ENCODE measurements at places on chromosomes 5 and 9.

- no peak for DNase-seq
Observed at GRCh38 chr9:91917436-91917835, 32.6 kb downstream of the ROR2 start.

DNA sequence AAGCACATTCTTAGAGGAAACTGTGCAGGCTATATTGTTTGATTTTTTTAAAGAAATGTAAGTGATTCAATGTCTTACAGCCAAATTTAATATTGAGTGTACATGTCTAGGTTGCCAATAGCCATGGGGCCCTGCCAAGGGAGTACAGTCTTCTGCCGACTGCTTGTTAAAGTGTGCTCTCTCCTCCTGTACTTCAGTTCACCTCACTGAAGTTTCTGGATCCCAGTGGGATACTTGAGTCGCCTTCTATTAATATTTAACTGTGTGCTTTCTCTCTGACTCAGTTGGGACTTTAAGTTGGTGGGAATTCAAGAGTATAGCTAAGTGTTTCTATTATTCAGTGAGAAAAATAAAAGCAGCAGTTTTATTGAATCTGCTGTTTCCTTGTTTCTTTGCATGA, 44.5 kb upstream of the C5orf47 start:
- DNase-seq, result no peak

- no peak for DNase-seq
Observed at GRCh38 chr9:109479822-109480221, 18.3 kb downstream of the PTPN3 start.

DNA sequence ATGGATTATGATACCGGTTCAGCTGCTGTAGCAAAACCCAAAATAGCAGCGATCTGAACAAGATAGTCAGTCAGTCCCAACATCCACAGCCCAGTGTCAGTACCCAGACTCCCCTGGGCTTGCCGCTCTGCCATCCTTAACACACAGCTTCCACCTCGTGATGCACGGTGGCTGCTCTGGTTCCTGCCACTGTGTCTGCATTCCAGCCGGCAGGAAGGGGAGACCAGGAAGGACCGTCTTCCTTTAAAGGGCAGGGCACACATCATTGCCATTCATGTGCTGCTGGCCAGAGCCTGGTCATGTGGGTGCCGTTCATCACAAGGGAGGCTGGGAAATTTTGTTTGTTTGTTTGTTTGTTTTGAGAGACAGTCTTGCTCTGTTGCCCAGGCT, 131.0 kb upstream of the IER5L start:
- DNase-seq, result no peak

- DNase-seq, result no peak
Observed at GRCh38 chr5:9498541-9499497, 47.1 kb downstream of the SEMA5A start.

GRCh38 chr9:79868567-79869189, 296.9 kb downstream of the TLE4 start:
- DNase-seq, result no peak

GRCh38 chr5:149645725-149646124, 64.4 kb downstream of the ARHGEF37 start:
- no peak for DNase-seq

DNA sequence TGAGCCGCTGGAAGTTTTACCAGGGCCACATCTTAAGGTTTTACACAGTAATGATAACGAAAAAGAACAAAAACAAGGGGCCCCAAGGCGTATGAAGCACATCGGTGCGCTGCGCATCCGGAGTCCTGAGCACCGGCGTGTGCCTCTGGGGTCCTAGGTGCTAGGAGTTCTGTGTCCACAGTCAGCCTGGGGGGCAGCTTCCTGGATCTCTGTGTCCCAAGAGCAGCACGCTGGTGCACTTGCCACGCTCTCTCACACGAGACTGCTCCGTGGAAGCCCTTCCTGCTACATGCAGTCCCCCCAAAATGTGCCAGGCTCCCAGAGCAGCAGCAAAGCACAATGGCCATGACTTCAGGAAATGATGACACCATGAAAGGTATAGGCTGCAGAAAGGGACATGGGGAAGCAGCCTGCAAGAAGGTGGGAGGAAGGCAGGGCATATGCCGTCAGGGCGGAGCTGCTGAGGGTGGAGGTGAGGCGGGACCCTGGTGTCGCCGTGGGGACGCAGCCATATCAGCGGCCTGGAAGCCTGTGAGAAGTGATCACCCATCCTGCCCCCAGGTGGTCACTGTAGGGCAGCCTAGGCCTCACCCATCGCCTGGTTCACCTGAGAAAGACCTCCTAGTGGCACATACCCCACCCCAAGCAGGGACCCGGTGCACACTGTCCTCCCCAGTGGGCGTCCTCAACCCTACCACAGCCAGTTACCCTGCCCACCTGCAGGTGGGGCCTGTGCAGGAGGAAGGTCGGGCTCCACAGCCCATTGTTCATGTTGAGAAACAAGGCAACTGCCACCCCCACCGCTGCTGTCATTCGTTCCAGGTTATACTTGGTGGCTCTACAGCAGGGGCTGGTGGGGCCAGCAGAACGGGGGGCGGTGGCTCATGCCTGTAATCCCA, 23.6 kb upstream of the SLC6A3 start:
- DNase-seq, result no peak

- no peak for DNase-seq
Observed at GRCh38 chr5:123450640-123451039, 27.4 kb upstream of the CEP120 start.

DNA sequence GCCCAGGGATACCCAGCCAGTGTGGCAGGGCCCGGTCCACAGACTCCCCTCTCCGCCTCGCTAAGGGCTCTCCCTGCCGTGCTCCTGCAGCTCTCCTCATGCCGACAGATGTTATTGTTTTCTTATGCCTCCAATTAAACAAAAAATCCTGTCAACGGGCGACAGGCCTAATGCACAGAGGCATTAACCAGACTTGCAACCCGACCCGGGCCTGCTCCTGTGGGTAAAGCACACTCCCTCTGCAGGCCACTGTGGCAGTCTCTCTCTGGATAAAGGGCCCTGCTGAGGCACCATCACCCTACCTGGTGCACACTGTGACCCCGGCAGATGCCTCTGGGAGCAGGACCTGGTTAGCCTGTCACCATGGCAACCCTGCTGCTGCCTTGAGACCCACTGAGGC, 27.5 kb upstream of the HAND1 start:
- no peak for DNase-seq

DNA sequence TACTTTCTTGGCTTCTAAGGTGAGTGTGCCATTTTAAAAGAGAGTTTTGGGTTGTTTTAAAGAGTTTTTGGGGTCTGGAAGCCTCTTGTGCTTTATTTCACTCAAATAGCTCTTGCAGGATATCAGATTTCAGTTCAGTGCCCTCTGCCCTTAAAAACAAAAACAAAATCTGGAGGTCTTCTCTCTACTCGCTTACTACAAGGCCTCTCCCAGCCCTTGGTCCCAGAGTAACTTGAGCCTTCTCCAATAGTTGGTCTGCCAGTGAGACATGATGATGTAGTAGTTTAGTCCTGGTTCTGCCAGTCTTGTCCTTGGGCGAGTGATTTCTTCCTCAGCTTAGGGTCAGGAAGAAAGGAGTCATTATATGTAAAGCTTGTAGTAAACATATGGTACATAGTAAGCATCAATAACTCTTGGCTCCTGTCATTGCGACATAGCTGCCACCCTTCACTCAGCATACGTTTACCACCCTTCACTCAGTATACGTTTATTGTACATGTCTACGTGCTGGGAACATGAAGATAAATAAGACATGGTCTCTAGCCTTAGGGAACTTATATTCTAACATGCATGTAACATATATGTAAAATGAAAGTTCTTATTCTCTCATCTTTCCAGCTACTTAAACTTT, 147.6 kb downstream of the MAN2A1 start:
- no peak for DNase-seq

GRCh38 chr9:134621558-134622110, 20.0 kb upstream of the COL5A1 start:
- DNase-seq, result no peak

- DNase-seq, result no peak
Observed at GRCh38 chr9:107942856-107943255, 453.3 kb upstream of the KLF4 start.

GRCh38 chr5:32802764-32803163, 91.6 kb downstream of the NPR3 start:
- no peak for DNase-seq

- no peak for DNase-seq
Observed at GRCh38 chr9:81395676-81396054, 293.7 kb downstream of the TLE1 start.

DNA sequence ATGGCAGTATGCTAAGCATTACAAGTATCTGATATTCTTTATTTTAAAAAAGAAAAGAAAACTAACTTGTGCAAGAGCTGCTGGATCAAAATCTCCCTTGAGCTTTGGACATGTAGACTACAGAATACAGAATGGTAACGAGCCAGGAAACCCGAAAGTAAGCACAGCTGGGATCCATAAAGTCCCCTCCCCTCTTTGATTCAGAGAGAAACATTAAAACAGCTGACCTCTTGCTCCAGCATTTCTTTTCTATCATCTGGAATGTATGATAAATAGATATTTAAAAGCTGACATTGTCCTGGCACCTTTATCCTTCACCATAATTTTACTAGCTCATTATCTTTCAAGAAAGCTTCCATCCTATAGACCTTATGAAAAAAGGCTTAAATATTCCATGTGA, 28.2 kb upstream of the LPAR1 start:
- peak; percentile 56 for DNase-seq

- DNase-seq, result no peak
Observed at GRCh38 chr5:141343242-141343952, at the start of gene PCDHGA3. Gene PCDHGA3 (plus strand): TSS chr5:141343829. CDS start chr5:141344034, 205 bp downstream.

DNA sequence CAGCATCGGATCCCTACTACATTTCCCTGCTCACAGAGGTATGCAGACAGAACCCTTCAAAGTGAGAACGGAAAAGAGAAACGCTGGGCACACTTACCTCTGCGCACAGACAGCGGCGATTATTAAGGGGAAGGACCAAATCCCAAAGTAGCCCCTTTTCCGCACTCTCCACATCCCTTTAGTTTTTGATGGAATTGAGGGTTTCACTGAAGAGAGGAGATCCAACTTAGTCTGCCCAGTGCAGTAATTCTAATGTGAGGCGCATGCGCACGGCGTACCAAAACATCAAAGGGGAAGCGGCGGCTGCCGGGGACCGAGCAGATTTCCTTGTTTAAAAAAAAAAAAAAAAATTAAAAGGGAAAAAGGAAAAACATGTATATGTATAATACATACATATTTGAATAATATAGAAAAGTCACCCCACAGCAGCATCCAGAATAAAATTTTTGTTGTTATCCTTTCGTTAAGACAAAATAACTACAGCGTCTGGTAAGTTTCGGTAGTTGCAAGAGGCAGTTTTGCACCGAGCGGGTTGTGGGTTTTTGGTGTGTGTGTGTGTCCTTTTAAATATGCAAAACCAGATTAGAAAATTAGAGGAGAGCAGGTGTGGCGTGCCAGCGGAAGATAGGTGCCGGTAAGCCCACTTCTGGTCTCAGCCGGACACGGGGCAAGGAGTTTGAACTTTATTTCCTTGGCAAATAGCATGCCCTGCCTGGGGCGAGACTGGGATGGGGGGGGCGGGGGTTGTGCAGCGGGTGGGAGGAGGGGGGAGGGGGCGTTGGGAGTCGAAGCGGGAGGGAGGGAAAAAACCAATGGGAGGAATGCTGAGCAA, at the start of gene GABRB2:
GABRB2 (minus strand) TSS at position 256 of the 832 bp plus-strand sequence; CDS start at position 174, 82 bp downstream.
- peak; percentile 73 for DNase-seq

DNA sequence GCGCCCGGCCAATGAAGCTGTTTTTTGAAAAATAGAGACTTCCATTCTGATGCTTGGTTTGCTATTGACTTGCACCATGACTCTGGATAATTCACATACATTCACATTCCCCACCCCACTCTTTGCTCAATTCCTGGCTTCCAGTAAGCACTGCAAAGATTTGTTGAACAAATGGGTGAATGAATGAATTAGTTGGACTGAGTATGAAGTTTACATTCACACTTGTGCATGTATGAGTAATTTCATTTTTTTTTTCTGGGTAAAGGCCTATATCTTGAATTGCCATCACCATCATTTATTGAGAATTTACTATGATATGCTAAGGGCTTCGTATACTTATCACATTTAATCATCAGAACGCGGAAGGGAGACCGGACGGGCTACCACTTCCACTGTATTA, 13.8 kb upstream of the CCDC69 start:
- no peak for DNase-seq

- DNase-seq, result peak; percentile 22
Observed at GRCh38 chr5:38576961-38577684, 20.7 kb upstream of the LIFR start.

DNA sequence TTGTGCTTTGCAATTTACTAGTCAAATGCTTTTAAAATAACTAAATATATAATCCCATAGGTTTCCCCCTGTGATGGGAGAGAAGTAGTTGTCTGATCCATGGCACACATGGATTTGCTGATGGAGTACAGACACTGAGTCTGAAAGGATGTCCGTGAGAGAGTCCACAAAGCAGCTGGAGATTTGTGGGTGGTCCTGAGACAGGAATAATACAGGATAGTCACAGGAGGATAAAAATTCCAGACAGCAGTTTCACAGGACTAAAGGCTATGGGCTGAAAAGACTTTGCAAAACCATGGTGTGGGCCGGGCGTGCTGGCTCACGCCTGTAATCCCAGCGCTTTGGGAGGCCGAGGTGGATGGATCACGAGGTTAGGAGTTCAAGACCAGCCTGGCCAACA, 58.7 kb upstream of the ZFR start:
- no peak for DNase-seq

DNA sequence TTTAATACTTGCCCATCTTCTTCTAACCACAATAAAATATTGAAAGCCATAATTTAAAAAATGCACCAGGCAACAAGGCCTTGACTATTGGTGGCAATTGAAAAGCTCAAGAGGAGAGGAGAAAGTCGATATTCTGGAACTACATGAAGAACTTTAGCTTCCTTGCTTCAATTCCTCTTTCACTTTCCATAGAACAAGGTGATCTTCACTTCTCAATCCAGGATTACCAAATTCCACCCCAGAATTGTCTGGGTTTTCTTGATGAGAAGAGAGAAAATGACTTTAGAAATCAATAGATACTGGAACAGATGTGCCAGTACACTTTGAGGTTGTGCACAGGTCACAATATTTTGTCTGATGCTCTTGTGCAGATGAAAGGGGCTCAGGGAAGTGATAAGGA, 52.2 kb downstream of the PTCD2 start:
- DNase-seq, result no peak

DNA sequence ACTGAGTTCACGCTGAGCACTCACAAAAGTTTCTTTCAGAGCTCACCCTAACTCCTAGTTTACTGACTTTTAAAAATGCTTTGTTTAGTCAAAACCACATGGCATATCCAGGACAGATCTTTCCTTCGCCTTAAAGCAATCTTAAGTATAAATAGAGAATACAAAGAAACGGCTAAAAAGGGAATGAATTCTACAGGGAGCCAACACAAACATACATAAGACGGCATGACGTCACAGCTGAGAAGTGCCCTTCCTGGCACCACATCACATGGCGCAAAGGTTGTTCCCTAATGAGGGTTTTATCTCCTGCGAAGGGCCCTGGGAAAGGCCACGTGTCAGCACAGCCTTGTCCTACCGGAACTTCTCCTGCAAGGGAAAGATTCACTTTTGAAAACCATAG, 141.3 kb downstream of the IRX1 start:
- DNase-seq, result no peak

Data from GM03348 (cell line).